Glomerular endothelial cell (primary cell): ENCODE measurements at places on chromosomes 5 and 9. TPM values are rescaled to one million over a fixed set of nuclear protein-coding genes. Genes with fewer than 3 reads are reported as not detected.

Gene PIP5KL1
- 3.0 and 3.9 TPM in 2 replicates for total RNA-seq

Gene SH3TC2
- total RNA-seq = 2.5 and 3.6 TPM in 2 replicates

Gene STK32A
- not detected in 2 replicates for total RNA-seq

Gene FOXD4L3
- not detected in 2 replicates for total RNA-seq

Gene PRELID2
- total RNA-seq = 6.1 and 8.3 TPM in 2 replicates

Gene FAM151B
- 1.3 and 3.8 TPM in 2 replicates for total RNA-seq

Gene CFAP90
- 0.99 TPM in 1 of 2 replicates, not detected in the other for total RNA-seq
